ENCODE measurements at places on chromosomes 4 and X.

GRCh38 chrX:15216280-15216679 lies 53.6 kb downstream of the ASB9 start:
- DNase-seq = no peak

- DNase-seq = no peak
Measured at GRCh38 chrX:11480626-11481025, 185.1 kb downstream of the ARHGAP6 start.

GRCh38 chr4:101649790-101650515 lies 140.6 kb upstream of the BANK1 start:
- DNase-seq = no peak

DNA sequence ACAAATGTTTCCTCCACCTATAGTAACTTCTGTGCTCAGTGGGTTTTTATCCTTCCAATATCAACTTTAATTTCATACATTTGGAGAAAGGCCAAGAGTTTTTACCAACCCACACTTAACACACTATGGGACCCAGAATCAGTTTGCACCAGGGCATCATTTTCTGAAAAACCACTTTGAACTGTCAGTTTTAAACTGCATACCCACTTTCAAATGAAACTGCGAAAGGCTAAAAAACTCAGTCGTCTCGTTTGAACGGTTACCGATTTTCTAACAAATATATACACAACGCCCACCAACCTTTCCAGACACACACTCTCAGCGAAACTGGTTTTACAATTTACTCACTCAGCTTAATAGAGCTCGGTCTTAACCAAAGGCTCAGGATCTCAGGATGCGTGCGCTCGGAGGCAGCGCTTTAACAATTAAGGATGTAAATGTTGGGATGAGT lies 376 bp downstream of the ABCG2 start:
- DNase-seq = no peak

GRCh38 chr4:156388826-156389225 lies 435.2 kb upstream of the CTSO start:
- DNase-seq = no peak

GRCh38 chr4:179352221-179352620 lies 1910.0 kb upstream of the AGA start:
- DNase-seq = no peak

DNA sequence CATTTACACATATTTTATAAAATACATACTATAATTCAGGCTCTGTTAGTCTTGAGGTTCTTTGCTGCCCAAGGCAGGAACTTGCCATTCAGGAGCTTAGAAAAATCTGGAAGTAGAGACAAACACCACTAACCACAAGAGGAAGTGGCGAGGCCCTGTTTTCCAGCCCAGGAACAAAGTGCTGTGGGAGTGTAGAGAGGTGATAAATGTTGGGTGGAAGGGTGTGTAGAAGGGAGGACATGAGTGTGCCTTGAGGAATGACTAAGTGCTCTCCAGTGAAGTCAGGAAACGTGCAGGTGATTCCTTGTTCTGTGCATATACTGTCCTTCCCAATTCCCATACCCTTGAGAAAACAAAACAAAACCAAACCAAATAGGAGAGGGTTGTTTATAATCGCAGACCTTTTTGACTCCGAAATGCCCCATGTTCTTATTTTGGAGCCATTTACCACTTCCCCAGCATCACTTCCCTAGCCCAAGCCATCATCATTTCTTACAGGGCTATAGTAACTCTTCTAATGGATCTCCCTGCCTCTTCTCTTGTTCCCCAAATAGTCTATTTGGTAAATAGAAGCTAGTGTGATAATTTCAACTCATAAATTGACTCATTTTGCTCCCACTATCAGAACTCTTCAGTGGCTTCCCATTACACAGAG lies 83.2 kb downstream of the GPAT3 start:
- DNase-seq = no peak

- DNase-seq = no peak
Measured at GRCh38 chr4:4952273-4952672, 67.0 kb downstream of the CYTL1 start.
